ENCODE measurements at places on chromosomes 6 and 20.

DNA sequence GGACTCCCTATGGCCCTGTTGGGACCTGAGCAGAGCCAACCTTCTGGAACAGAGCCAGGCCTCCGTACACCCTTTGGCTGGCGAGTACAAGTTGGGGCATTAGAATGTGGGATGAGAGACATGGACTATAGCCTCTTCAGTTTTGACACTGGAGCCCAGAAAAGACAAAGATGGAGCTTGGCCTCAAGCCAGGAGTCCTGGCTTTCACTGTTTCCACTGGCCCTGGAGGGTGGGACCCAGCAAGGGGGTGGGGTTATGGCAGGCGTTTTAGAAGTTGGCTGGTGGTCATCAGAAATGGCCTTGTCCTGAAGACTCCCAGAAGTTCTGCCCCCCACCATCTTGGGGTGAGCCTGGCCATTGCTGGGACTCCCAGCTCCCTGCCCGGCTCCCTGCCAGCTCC, 21.8 kb downstream of the ITPR3 start:
- DNase-seq: no peak
- H3K4me3 ChIP-seq: no peak overlapping the region
- no peak overlapping the region for H3K27ac ChIP-seq
- no peaks in the 10 kb centered on the region for H3K4me1 ChIP-seq
- peaks cover 3% of the 10 kb centered on the region for H3K36me3 ChIP-seq

- no peak overlapping the region for H3K27ac ChIP-seq
- H3K36me3 ChIP-seq: peaks cover 37% of the 10 kb centered on the region
- no peak overlapping the region for H3K4me3 ChIP-seq
- H3K4me1 ChIP-seq: peaks cover 2% of the 10 kb centered on the region
- H3K27me3 ChIP-seq: no peaks in the 10 kb centered on the region
These were observed 7.9 kb downstream of the AARS2 start for GRCh38 chr6:44305200-44305725.

DNA sequence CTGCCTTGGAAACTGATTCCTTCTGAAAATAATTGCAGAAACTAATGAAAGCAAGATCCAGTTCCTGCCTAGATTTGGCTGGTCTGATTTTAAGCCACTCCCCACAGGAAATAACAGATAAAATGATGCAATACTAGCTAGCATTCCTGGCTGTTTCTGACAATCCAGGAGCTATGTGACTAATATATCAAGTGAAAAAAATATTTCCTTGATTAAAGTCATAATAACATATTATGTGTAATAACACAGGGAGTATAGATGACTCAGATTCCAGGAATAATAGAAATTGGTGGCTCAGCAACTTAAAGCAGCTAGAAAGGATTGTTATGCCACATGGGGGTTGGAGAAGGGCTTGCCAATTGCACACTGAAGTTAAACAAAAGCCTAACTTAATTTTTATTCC, 182.7 kb upstream of the SALL4 start:
- peak overlapping the region; percentile 8 for H3K27ac ChIP-seq
- H3K36me3 ChIP-seq: no peaks in the 10 kb centered on the region
- no peak overlapping the region for H3K4me3 ChIP-seq
- H3K4me1 ChIP-seq: peaks cover 8% of the 10 kb centered on the region

DNA sequence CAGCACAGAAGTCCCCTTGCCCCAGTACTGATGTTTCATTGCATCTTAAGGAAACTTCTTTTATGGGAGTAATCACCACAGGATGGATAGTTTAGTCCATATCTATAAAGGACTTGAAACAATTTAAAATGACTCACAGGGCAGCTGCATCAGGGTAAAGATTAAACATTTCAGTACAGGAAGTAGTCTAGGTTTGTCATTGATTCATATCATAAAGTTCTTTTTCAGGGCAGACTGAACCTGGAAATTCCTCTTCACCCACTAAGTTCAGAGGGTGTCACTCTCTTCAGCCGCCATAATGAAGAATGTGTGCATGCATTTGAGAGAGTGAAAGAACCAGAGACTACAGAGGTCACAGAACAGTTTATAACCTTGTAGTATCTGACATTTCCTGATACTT, 296.3 kb upstream of the JAG1 start:
- H3K4me3 ChIP-seq: no peak overlapping the region
- no peaks in the 10 kb centered on the region for H3K27me3 ChIP-seq
- H3K27ac ChIP-seq: peak overlapping the region; percentile 68
- peaks cover 24% of the 10 kb centered on the region for H3K4me1 ChIP-seq
- H3K36me3 ChIP-seq: no peaks in the 10 kb centered on the region

Measured in transverse colon (tissue), 4 donors.